ENCODE measurements at places on chromosomes 1 and 21. TPM values are rescaled to one million over a fixed set of nuclear protein-coding genes. Genes with fewer than 3 reads are reported as not detected.

CNR2 gene
- total RNA-seq: 0.20 TPM

ZNF695 gene
- 0.44 TPM for total RNA-seq

TRIM67 gene
- total RNA-seq: not detected

FGR gene
- 1.8 TPM for total RNA-seq

TRABD2B gene
- total RNA-seq: not detected

TMEM52 gene
- total RNA-seq: 1.4 TPM

KDM5B gene
- total RNA-seq: 22.7 TPM

CFHR2 gene
- total RNA-seq: not detected

IVNS1ABP gene
- total RNA-seq: 208 TPM

USH2A gene
- not detected for total RNA-seq

EPHA2 gene
- total RNA-seq: not detected

IFT25 gene
- total RNA-seq: 57.2 TPM

GRCh38 chr1:39047374-39048229, 21.5 kb downstream of the NDUFS5 start:
- H3K27ac ChIP-seq: no peak overlapping the region
- H3K4me3 ChIP-seq: no peak overlapping the region
- no peak for DNase-seq
- H3K36me3 ChIP-seq: no peaks in the 10 kb centered on the region
- H3K27me3 ChIP-seq: no peaks in the 10 kb centered on the region

GRCh38 chr1:65623895-65624294, 168.8 kb upstream of the PDE4B start:
- H3K4me1 ChIP-seq: no peaks in the 10 kb centered on the region
- H3K27ac ChIP-seq: no peak overlapping the region
- no peak overlapping the region for H3K4me3 ChIP-seq
- H3K36me3 ChIP-seq: no peaks in the 10 kb centered on the region

DNA sequence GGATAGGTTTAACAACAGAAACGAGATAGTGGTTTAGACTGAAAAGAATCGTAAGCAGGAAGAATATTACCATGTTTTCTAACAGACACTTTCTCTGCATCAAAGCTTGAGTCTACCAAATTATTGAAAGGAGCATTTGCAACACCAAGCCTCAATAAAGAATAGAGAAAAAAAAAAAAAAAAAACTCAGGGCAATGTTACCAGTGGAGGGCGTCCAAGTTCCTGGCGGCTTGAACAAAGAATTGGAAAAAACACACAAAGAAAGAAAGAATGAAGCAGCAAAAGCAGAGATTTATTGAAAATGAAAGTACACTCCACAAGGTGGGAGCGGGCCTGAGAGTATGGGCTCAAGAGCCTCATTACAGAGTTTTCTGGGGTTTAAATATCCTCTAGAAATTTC, 686.5 kb upstream of the ADGRL2 start:
- no peak overlapping the region for H3K4me3 ChIP-seq
- DNase-seq: no peak
- no peaks in the 10 kb centered on the region for H3K27me3 ChIP-seq

DNA sequence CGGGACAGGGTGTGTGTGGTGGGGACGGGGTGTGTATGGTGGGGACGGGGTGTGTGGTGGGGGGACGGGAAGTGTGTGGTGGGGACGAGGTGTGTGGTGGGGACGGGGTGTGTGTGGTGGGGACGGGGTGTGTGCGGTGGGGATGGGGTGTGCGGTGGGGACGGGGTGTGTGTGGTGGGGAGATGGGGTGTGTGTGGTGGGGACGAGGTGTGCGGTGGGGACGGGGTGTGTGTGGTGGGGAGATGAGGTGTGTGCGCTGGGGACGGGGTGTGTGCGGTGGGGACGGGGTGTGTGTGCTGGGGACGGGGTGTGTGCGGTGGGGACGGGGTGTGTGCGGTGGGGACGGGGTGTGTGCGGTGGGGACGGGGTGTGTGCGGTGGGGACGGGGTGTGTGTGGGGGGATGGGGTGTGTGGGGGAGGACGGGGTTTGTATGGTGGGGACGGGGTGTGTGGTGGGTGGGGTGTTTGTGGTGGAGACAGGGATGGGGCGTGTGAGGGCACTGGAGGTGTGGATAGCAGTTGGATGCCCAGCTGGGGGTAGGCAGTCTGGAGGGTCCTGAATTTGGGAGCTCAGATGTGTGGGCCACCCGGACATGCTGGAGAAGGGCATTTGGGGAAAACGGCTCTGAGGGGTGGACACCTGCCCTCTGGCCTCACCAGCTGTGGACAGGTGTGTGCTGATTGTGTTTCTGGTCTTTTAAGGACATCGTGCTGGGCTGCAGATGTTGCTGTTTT, 16.9 kb downstream of the IBA57 start:
- no peaks in the 10 kb centered on the region for H3K36me3 ChIP-seq
- no peaks in the 10 kb centered on the region for H3K27me3 ChIP-seq
- peaks cover 19% of the 10 kb centered on the region for H3K4me1 ChIP-seq
- H3K4me3 ChIP-seq: no peak overlapping the region

GRCh38 chr1:96253246-96254035, 468.1 kb upstream of the PTBP2 start:
- H3K27me3 ChIP-seq: no peaks in the 10 kb centered on the region
- no peaks in the 10 kb centered on the region for H3K36me3 ChIP-seq
- H3K27ac ChIP-seq: no peak overlapping the region
- DNase-seq: no peak
- H3K4me1 ChIP-seq: no peaks in the 10 kb centered on the region

GRCh38 chr21:28224191-28224726, 768.4 kb downstream of the LTN1 start:
- no peak overlapping the region for H3K27ac ChIP-seq
- DNase-seq: no peak
- H3K4me1 ChIP-seq: no peaks in the 10 kb centered on the region
- no peaks in the 10 kb centered on the region for H3K36me3 ChIP-seq
- no peaks in the 10 kb centered on the region for H3K27me3 ChIP-seq

GRCh38 chr1:84846387-84846786, 46.6 kb downstream of the LPAR3 start:
- H3K4me1 ChIP-seq: peaks cover 15% of the 10 kb centered on the region
- no peak overlapping the region for H3K4me3 ChIP-seq
- no peaks in the 10 kb centered on the region for H3K36me3 ChIP-seq
- DNase-seq: no peak

DNA sequence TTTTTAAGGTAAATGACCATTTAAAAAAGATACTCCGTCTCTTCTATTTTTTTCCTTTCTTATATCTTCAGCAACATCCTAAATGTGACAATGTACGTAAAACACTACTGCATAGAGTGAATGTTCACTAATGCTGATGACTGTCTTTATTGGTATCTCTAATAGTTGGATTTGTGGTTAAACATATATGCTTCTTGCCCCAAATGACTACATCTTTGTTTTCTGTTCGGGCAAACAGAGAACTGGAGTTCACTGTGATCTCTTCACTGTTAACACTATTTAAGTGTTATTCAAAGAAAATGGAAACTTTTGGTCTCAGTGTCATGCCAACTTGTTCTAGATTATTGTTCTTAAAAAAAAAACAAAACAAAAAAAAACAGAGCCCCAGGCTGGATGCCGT, 109.4 kb downstream of the KIF26B start:
- no peaks in the 10 kb centered on the region for H3K27me3 ChIP-seq
- no peaks in the 10 kb centered on the region for H3K4me1 ChIP-seq
- H3K36me3 ChIP-seq: no peaks in the 10 kb centered on the region
- H3K27ac ChIP-seq: no peak overlapping the region
- no peak for DNase-seq

GRCh38 chr1:185694081-185694480, 40.1 kb upstream of the HMCN1 start:
- H3K4me3 ChIP-seq: peak overlapping the region; percentile 53
- no peaks in the 10 kb centered on the region for H3K27me3 ChIP-seq
- peaks cover 14% of the 10 kb centered on the region for H3K4me1 ChIP-seq
- no peaks in the 10 kb centered on the region for H3K36me3 ChIP-seq

DNA sequence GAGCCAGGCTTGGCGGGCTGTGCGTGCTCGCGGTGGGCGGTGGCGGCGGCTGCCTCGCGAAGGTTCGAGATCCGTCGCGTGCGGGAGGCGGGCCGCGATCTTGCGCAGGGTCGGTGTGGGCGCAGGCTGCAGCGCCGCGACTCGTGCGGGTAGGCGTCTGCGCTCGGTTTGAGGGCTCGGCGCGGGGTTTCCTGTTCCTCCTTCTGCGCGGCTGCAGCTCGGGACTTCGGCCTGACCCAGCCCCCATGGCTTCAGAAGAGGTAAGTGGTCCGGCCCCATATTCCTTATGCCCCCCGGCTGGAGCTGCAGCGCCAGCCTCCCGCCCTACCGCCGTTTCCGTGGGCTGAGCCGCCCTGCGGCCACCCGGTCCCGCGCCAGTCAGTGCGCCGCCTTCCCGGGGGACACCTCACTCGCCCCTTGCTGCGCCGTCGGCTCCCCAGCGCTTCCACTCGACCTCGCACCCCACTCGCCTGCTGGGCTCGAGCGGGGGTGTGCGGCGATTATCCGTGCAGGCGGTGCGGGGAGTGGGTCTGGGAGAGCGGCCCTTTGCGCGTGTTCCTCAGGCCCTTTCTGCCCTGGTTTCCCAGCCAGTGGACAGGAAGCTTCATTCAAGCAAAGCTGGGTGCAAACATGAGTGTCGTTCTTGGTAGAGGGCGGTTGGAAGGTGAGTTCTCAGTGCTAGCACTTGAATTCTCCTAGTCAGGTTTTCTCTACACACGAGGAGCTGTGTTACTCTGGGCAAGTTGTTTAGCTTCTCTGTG, at the start of gene CACYBP:
Gene CACYBP, plus strand, starts transcription at position 12 of the 761 bp plus-strand sequence. Its CDS starts 234 bp downstream, at position 246.
- peak within 1 kb of the TSS; percentile 100 for H3K27ac ChIP-seq
- no peak for DNase-seq
- H3K36me3 ChIP-seq: peaks cover 2% of the 10 kb centered on the region
- peak within 1 kb of the TSS; percentile 85 for H3K4me3 ChIP-seq
- H3K4me1 ChIP-seq: peaks cover 32% of the 10 kb centered on the region
- no peaks in the 10 kb centered on the region for H3K27me3 ChIP-seq

DNA sequence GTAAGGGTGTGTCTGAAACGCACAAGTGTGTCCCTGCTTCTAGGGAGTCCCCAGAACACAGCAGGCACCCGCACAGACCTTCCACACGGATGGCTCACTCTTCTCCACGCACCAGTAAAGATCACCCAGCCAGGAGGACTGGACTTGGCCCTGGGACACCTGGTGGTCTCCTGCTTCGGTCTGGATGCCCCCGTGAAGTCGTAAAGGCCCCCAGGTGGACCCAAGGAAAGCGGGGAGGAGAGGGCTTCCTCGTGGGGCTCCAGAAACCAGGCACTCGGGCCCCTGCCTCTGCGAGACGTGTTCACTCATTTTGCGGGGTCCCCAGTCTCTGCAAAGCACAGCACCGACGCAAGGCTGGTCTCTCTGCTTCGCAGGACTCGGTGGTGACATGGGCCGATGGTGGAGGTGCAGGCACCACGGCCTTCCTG, 20.2 kb upstream of the COL6A2 start:
- no peak overlapping the region for H3K4me3 ChIP-seq
- no peaks in the 10 kb centered on the region for H3K27me3 ChIP-seq
- H3K36me3 ChIP-seq: no peaks in the 10 kb centered on the region
- H3K27ac ChIP-seq: no peak overlapping the region

- no peak overlapping the region for H3K4me3 ChIP-seq
- no peaks in the 10 kb centered on the region for H3K4me1 ChIP-seq
- no peak overlapping the region for H3K27ac ChIP-seq
- no peaks in the 10 kb centered on the region for H3K36me3 ChIP-seq
- no peak for DNase-seq
These were observed 1.4 kb downstream of the NPPB start for GRCh38 chr1:11857164-11857851.

- no peaks in the 10 kb centered on the region for H3K36me3 ChIP-seq
- DNase-seq: no peak
- no peaks in the 10 kb centered on the region for H3K4me1 ChIP-seq
These were observed 629.3 kb upstream of the NEGR1 start for GRCh38 chr1:72911656-72912055.

GRCh38 chr1:118900643-118901440, 87.3 kb downstream of the TBX15 start:
- H3K27me3 ChIP-seq: no peaks in the 10 kb centered on the region
- H3K36me3 ChIP-seq: no peaks in the 10 kb centered on the region
- no peak for DNase-seq

GRCh38 chr1:236753516-236753915, 41.6 kb upstream of the MTR start:
- H3K27me3 ChIP-seq: no peaks in the 10 kb centered on the region
- H3K4me1 ChIP-seq: no peaks in the 10 kb centered on the region
- H3K4me3 ChIP-seq: no peak overlapping the region
- DNase-seq: no peak

DNA sequence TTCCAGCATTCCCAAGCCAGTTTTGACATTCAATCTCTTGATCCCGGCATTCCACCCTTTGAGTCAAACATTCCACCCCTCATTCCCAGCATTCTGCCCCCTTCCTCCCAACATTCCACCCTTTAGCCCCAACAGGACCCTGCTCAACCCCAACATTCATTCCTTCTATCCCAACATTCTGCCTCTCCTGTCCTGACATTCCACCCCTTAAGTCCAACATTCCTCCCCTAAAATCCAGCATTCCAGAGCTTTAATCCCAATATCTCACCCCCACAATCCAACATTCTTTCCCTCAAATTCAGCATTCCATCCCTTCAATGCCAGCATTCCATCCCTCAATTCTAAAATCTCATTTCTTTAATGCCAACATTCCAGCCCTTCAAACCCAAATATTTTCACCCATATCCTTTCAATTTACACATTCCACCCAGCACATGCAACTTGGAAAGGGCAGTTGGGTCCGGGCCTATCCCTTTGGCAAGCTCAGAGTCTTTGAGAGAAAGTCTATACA, 22.9 kb downstream of the DDX20 start:
- H3K36me3 ChIP-seq: no peaks in the 10 kb centered on the region
- H3K27ac ChIP-seq: no peak overlapping the region
- H3K4me1 ChIP-seq: no peaks in the 10 kb centered on the region
- DNase-seq: no peak
- no peak overlapping the region for H3K4me3 ChIP-seq
- H3K27me3 ChIP-seq: no peaks in the 10 kb centered on the region

- no peak for DNase-seq
- no peak overlapping the region for H3K27ac ChIP-seq
These were observed 17.6 kb downstream of the HTR6 start for GRCh38 chr1:19682257-19682656.

GRCh38 chr1:227864882-227865281, 49.4 kb downstream of the PRSS38 start:
- no peak overlapping the region for H3K4me3 ChIP-seq
- H3K4me1 ChIP-seq: peaks cover 8% of the 10 kb centered on the region
- H3K27me3 ChIP-seq: no peaks in the 10 kb centered on the region
- no peak for DNase-seq
- no peak overlapping the region for H3K27ac ChIP-seq

Data from CD8-positive, alpha-beta memory T cell (primary cell).